ENCODE measurements at places on chromosomes 5 and 9. TPM values are rescaled to one million over a fixed set of nuclear protein-coding genes. Genes with fewer than 3 reads are reported as not detected.

DNA sequence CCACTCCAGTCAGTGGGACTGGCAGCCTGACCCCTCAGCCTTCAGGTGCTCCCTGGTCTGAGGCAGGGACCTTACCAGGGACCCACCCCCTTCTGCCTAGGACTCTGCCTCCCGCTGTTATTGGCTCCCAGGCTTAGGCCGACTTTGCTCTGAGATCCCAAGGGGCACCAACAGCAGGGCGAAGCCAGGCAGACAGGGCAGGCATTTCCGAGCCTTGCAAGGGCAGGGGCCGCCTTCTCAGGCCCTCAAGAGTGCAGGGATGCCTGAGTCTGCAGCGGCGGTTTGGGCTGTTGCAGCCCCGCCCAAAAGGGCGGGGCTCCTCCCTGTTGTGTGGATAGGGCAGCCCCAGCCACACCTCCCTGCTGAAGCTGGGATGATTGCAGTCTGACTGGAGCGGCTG lies 644.6 kb downstream of the PRR16 start:
- no peak for DNase-seq

NEK6 gene
- total RNA-seq, result 15.5 TPM

DNA sequence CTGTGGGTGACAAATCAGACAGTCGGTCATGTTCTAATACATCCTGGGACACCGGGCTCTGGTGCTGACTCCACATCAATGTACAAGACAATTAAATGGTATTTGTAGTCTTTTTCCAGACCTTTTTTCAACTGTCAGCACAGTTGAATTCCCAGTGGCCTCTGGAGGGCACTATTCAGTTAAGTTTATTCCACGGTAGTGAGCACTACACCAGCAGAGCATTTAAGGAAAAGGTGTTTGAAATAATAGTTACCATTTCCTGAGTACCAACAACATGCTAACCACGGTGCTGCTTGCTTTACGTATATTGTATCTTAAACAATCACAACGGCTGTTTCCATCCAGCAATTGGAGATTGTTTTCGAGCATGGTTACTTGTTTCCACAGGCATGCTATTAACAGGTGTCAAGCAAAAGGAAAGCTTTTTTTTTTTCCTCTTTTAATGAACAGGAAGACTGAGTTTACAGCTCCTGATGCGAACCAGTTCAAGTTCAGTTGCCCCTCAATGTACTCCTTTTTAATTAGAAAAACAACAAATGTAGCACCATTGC lies 186.7 kb downstream of the PDZD2 start:
- DNase-seq, result peak; percentile 62

ANKRD34B gene
- not detected for total RNA-seq

- DNase-seq, result no peak
Measured at GRCh38 chr9:87554171-87554910, 56.7 kb downstream of the DAPK1 start.

FOXD4L5 gene
- not detected for total RNA-seq

Measured in body of pancreas (tissue), 4 donors.